Activated CD8-positive, alpha-beta memory T cell treated with anti-CD3 and anti-CD28 coated beads, Interleukin-2, amount 10 ng/mL, durations not matched to agents 7 days and 5 days (primary cell): ENCODE measurements at places on chromosomes 13 and 19.

DNA sequence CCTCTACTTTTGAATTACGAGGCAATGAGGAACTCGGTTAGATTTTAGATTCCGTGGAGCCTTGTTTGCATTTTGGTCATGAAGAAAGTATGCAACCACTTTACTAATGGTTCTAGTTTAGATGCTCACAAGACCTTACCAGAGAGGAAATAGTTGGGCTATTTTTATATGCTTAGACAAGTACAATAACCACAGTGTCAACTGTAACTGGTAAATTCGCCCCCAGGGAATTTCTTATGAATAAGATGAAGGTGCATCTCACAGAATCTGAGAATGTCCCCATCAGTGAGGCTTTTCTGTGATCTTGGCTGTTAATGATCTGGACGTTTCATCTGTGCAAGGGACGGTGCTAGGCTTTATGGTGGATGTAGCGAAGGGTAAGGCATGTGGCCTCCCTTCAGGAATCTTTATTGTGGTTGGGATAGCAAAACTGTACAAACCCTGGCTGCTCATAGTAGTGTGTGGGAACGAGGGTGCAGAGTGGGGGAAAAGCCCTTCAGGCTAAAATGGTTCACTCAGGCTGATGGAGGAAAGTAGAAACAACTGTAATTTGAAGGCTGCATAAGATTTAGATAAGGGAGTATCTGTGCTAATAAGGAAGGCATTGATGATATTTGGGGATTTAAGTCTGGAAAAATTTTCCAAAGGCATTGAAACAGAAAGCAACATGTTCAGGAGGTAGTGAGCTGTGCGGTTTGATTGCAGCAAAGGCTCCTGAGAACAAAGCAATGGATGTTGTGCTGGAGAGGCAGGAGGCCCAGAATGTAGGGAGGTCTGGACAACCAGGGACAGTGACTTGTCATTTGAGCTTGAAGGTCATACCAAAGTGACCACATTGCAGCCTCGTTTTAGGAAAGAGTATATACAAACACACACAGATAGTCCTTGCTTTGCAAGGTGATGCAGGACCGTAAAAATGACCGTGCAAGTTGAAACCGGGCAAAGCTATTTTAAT is 28.4 kb downstream of the UBAC2 start:
- H3K4me3 ChIP-seq, result peak overlapping the region; percentile 71
- peak overlapping the region; percentile 91 for H3K27ac ChIP-seq
- H3K27me3 ChIP-seq, result no peaks in the 10 kb centered on the region

GRCh38 chr19:19579533-19580361 is 38.7 kb downstream of the PBX4 start:
- no peak overlapping the region for H3K27ac ChIP-seq
- peaks cover 12% of the 10 kb centered on the region for H3K36me3 ChIP-seq
- no peaks in the 10 kb centered on the region for H3K27me3 ChIP-seq
- H3K4me1 ChIP-seq, result peaks cover 26% of the 10 kb centered on the region
- no peak for DNase-seq

DNA sequence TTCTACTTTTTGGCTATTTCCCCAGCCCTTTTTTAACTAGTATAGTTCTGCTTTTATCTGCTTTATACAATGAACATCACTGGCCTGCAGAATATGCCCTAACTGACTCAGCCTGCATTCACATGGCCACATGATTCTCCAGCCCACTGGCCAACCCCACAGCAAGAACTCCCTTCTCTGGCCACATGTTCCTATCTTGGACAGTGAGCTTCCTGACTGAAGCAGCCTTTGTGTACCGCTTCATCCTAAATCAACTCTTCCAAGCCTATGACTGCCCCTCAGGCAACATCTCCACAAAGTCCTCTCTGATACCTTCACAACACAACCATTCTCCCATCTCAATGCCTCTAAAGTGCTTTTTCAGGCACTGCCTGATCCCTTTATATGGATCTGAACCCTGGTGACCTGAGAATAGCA is 214.1 kb downstream of the COL4A1 start:
- no peaks in the 10 kb centered on the region for H3K36me3 ChIP-seq
- H3K4me1 ChIP-seq, result no peaks in the 10 kb centered on the region

DNA sequence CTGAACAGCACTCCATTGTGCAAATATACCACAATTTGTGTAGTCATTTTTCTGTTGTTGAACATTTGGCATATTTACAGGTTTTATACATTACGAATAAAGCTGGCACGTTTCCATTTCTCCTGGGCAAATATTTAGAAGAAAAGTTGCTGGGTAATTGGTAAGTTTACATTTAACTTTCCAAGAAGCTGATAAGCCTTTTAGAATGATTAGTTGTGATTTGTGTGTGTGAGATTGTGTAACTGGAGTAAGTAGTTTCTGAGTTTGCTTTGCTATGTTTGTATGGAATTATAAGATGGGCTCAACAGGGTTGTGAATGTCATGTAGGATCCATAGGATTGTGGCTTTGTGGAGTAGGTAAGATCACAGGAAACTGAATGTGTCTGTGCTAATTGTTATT is 1.6 kb upstream of the ZNF529 start:
- no peaks in the 10 kb centered on the region for H3K27me3 ChIP-seq
- H3K4me3 ChIP-seq, result peak overlapping the region; percentile 84
- DNase-seq, result no peak
- peak overlapping the region; percentile 45 for H3K27ac ChIP-seq

DNA sequence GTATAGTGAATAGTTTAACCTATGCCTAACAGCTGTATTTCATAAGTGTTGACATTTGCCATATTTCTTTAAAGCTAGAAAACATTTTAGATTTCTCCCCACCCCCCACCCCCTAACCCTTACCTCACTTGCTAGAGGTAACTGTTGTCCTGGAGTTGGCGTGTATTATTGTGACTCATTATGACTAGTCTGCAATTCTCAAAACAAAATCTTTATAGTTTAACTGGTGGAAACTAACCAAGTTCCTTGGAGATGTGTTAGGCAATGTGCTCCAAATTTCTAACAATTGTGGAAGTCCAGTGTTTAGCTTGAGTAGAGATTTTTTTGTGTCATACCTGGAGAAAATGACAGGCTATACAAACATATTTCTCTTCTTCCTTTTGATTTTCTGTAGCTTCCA is 38.0 kb downstream of the KCTD4 start:
- DNase-seq, result no peak
- H3K36me3 ChIP-seq, result peaks cover 25% of the 10 kb centered on the region
- no peak overlapping the region for H3K27ac ChIP-seq

- H3K4me1 ChIP-seq, result peaks cover 18% of the 10 kb centered on the region
- no peak for DNase-seq
- H3K36me3 ChIP-seq, result no peaks in the 10 kb centered on the region
- no peaks in the 10 kb centered on the region for H3K27me3 ChIP-seq
- peak overlapping the region; percentile 89 for H3K4me3 ChIP-seq
Measured at GRCh38 chr19:13795595-13796300, 505 bp downstream of the ZSWIM4 start.

- H3K27ac ChIP-seq, result no peak overlapping the region
- H3K4me1 ChIP-seq, result no peaks in the 10 kb centered on the region
- H3K4me3 ChIP-seq, result no peak overlapping the region
- no peaks in the 10 kb centered on the region for H3K27me3 ChIP-seq
Measured at GRCh38 chr19:12527034-12527836, 24.0 kb downstream of the ZNF564 start.

DNA sequence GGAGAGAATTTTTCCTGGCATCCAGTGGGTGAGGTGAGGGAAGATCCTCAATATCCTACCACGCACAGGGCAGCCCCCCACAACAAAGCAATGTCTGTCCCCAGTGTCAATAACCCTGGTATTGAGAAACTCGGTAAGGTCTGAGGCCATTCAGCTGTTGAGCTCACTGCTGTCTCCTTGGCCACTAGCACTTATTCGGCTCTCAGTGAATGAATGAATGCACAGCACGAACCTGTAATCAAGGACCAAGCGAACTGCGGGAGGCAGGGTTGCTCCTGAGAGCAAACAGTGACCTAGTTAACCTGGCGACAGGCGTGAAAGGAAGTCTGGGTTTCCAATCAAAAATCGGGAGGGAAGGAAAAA is 640 bp downstream of the ZSCAN5A start:
- H3K27ac ChIP-seq, result peak overlapping the region; percentile 99
- H3K36me3 ChIP-seq, result peaks cover 15% of the 10 kb centered on the region
- H3K27me3 ChIP-seq, result no peaks in the 10 kb centered on the region

- H3K4me3 ChIP-seq, result peak overlapping the region; percentile 94
- H3K36me3 ChIP-seq, result peaks cover 41% of the 10 kb centered on the region
- peak; percentile 44 for DNase-seq
- H3K27me3 ChIP-seq, result no peaks in the 10 kb centered on the region
Measured at GRCh38 chr19:17404621-17405249, 695 bp downstream of the BST2 start.

DNA sequence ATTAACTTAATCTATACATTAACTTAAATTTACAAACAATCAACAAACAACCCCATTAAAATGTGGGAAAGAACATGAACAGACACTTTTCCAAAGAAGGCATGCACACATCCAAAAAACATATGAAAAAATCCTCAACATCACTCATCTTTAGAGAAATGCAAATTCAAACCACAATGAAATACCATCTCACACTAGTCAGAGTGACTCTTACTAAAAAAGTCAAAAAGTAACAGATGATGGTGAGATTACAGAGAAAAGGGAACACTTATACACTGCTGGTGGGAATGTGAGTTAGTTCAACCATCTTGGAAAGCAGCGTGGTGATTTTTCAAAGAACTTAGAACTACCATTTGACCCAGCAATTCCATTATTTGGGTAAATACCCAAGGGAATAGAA is 759.2 kb upstream of the SLITRK1 start:
- H3K36me3 ChIP-seq, result no peaks in the 10 kb centered on the region
- H3K4me3 ChIP-seq, result no peak overlapping the region
- no peaks in the 10 kb centered on the region for H3K27me3 ChIP-seq
- no peak for DNase-seq

DNA sequence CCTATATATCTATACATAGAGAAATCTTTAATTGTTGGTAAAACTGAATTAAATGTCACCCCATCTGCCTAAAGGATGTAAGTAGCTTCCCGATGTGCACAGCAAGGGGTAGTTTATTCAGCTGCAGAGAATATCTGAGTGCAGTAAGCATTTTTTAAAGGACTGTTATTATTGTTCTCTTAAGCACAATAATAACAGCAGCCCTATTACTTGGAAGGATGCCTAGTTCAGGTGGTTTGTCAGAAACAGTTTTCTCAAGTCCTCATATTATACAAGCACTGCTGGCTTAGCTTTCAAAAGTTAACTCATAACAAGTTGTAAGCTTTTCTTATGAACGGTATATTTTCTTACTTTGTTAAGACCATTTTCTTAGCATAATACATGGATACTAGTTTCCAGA is 142.6 kb downstream of the CRYL1 start:
- H3K4me3 ChIP-seq, result no peak overlapping the region
- no peaks in the 10 kb centered on the region for H3K36me3 ChIP-seq
- no peak for DNase-seq
- H3K27me3 ChIP-seq, result no peaks in the 10 kb centered on the region

DNA sequence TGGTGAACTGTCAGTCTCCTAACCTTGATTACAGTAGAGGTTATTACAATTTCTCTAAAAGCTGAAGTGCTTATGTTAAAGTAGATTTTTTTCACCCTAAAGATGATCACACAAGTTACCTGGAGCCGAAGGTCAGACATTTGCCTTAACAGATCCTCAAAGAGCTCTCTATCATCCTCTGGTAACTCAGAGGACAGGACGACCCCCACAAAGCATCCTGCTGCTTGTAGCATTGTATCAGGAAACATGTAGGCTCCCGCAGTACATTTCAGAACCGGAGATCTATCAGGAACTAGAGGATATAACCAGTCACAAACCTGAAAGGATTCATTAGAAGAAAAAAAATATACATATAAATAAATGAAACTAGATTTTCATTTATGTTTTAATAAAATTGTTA is 14.9 kb downstream of the SPART start:
- no peaks in the 10 kb centered on the region for H3K27me3 ChIP-seq
- H3K27ac ChIP-seq, result no peak overlapping the region
- peaks cover 4% of the 10 kb centered on the region for H3K4me1 ChIP-seq
- peaks cover 3% of the 10 kb centered on the region for H3K36me3 ChIP-seq
- no peak overlapping the region for H3K4me3 ChIP-seq
- DNase-seq, result no peak

DNA sequence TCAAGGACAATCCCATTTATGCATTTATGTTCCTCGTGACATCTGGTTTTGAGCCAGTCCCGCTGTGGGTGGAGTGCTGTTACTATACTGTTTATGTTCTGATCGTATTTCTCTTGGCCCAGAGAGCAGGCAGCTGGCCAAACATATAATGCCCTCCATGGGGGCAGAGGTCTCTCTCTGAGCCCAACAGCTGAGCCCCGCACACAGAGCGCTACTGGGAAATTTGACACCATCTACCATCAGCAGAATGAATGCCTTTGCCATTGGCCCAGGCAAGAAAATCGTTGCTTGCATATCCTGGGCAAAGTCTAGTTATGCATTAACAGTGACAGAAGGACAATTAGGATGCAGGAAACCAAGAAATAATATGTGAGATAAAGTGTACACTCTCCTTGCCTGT is 126.8 kb upstream of the CACNA1A start:
- H3K27ac ChIP-seq, result no peak overlapping the region
- H3K36me3 ChIP-seq, result no peaks in the 10 kb centered on the region
- no peak for DNase-seq
- H3K4me1 ChIP-seq, result no peaks in the 10 kb centered on the region
- H3K4me3 ChIP-seq, result no peak overlapping the region
- no peaks in the 10 kb centered on the region for H3K27me3 ChIP-seq

GRCh38 chr19:6464070-6464873 is at the start of gene CRB3:
CRB3 (plus strand) TSS chr19:6464271; CDS start chr19:6464702, 431 bp downstream.
- H3K4me1 ChIP-seq, result peaks cover 9% of the 10 kb centered on the region
- no peak for DNase-seq
- H3K27me3 ChIP-seq, result no peaks in the 10 kb centered on the region
- peaks cover 8% of the 10 kb centered on the region for H3K36me3 ChIP-seq
- H3K4me3 ChIP-seq, result no peak within 1 kb of the TSS

GRCh38 chr19:56917529-56917928 is 77.0 kb upstream of the PEG3 start:
- no peaks in the 10 kb centered on the region for H3K36me3 ChIP-seq
- H3K27me3 ChIP-seq, result no peaks in the 10 kb centered on the region

GRCh38 chr19:50050406-50051227 is 24.8 kb downstream of the ZNF473 start:
- peaks cover 15% of the 10 kb centered on the region for H3K4me1 ChIP-seq
- DNase-seq, result peak; percentile 73
- peak overlapping the region; percentile 15 for H3K27ac ChIP-seq
- peaks cover 3% of the 10 kb centered on the region for H3K27me3 ChIP-seq
- H3K4me3 ChIP-seq, result peak overlapping the region; percentile 69

- no peaks in the 10 kb centered on the region for H3K27me3 ChIP-seq
- H3K4me1 ChIP-seq, result no peaks in the 10 kb centered on the region
- no peak overlapping the region for H3K27ac ChIP-seq
Measured at GRCh38 chr13:106681997-106682396, 114.1 kb upstream of the ARGLU1 start.

GRCh38 chr13:100645382-100645781 is 29.2 kb downstream of the TMTC4 start:
- H3K27me3 ChIP-seq, result no peaks in the 10 kb centered on the region
- no peaks in the 10 kb centered on the region for H3K4me1 ChIP-seq
- no peak overlapping the region for H3K4me3 ChIP-seq
- DNase-seq, result no peak

GRCh38 chr13:71516521-71516920 is 350.5 kb downstream of the DACH1 start:
- H3K27ac ChIP-seq, result no peak overlapping the region
- H3K27me3 ChIP-seq, result no peaks in the 10 kb centered on the region
- no peaks in the 10 kb centered on the region for H3K4me1 ChIP-seq
- no peaks in the 10 kb centered on the region for H3K36me3 ChIP-seq

GRCh38 chr13:101489643-101490405 is 37.3 kb downstream of the ITGBL1 start:
- no peak overlapping the region for H3K4me3 ChIP-seq
- no peaks in the 10 kb centered on the region for H3K36me3 ChIP-seq
- DNase-seq, result no peak
- H3K4me1 ChIP-seq, result no peaks in the 10 kb centered on the region
- H3K27me3 ChIP-seq, result no peaks in the 10 kb centered on the region
- no peak overlapping the region for H3K27ac ChIP-seq

- no peak for DNase-seq
- H3K4me1 ChIP-seq, result no peaks in the 10 kb centered on the region
- H3K27me3 ChIP-seq, result no peaks in the 10 kb centered on the region
- H3K27ac ChIP-seq, result no peak overlapping the region
- H3K36me3 ChIP-seq, result no peaks in the 10 kb centered on the region
Measured at GRCh38 chr13:97074618-97075017, 80.3 kb upstream of the OXGR1 start.
